ENCODE measurements at places on chromosomes 16 and 17. TPM values are rescaled to one million over a fixed set of nuclear protein-coding genes. Genes with fewer than 3 reads are reported as not detected.

Gene ADAD2
- total RNA-seq, result not detected

Gene FBXW10
- not detected for total RNA-seq

Gene KRTAP9-8
- not detected for total RNA-seq

Gene KRT16
- not detected for total RNA-seq

Gene DOC2A
- total RNA-seq, result 0.58 TPM

Gene PCGF2
- 77.5 TPM for total RNA-seq

Gene ATAD5
- total RNA-seq, result 9.4 TPM

Gene KRTAP3-2
- not detected for total RNA-seq

Gene TBC1D3G
- total RNA-seq, result not detected

Gene PRRT2
- total RNA-seq, result 3.3 TPM

Gene CDC27
- total RNA-seq, result 179 TPM

Gene CRLF3
- 18.9 TPM for total RNA-seq

Gene CCR7
- total RNA-seq, result not detected

Gene COPZ2
- 16.3 TPM for total RNA-seq

Gene PLCG2
- total RNA-seq, result 13.6 TPM

Gene KRT25
- total RNA-seq, result not detected

Gene SNAI3
- 0.18 TPM for total RNA-seq

Gene HEXIM1
- 20.0 TPM for total RNA-seq

Gene GAS7
- total RNA-seq, result not detected

Gene PDILT
- not detected for total RNA-seq

Gene TBC1D3I
- 1.3 TPM for total RNA-seq

Gene CHCT1
- total RNA-seq, result not detected

Gene NPIPB13
- 23.5 TPM for total RNA-seq

Gene TLCD3B
- total RNA-seq, result 0.99 TPM

Gene IRX5
- not detected for total RNA-seq

Gene RHOT2
- 96.0 TPM for total RNA-seq

Gene ATP2A1
- 2.5 TPM for total RNA-seq

Gene GRAPL
- total RNA-seq, result 55.1 TPM

Gene SRL
- total RNA-seq, result 0.14 TPM

Gene SLC38A8
- not detected for total RNA-seq

Gene COA3
- 56.6 TPM for total RNA-seq

Measured in endothelial cell of umbilical vein (primary cell).